Glomerular endothelial cell (primary cell): ENCODE measurements at places on chromosomes 4 and X. TPM values are rescaled to one million over a fixed set of nuclear protein-coding genes. Genes with fewer than 3 reads are reported as not detected.

FSTL5 gene
- 0.18 TPM in 1 of 2 replicates, not detected in the other for total RNA-seq

CT45A3 gene
- total RNA-seq: not detected in 2 replicates

SLC34A2 gene
- not detected in 2 replicates for total RNA-seq

ANOS1 gene
- 3.3 and 4.1 TPM in 2 replicates for total RNA-seq

FAM9B gene
- not detected in 2 replicates for total RNA-seq

DOK7 gene
- total RNA-seq: not detected in 2 replicates

GPR143 gene
- total RNA-seq: 10.9 and 16.2 TPM in 2 replicates

CRLF2 gene
- not detected in 2 replicates for total RNA-seq

KLHL4 gene
- 12.7 and 13.9 TPM in 2 replicates for total RNA-seq

ZAR1 gene
- total RNA-seq: not detected in 2 replicates

TBC1D19 gene
- 14.6 and 17.8 TPM in 2 replicates for total RNA-seq

DNAJB14 gene
- total RNA-seq: 23.6 and 47.4 TPM in 2 replicates

CPZ gene
- 0.64 TPM in 1 of 2 replicates, not detected in the other for total RNA-seq

SLC4A4 gene
- 0.58 and 0.76 TPM in 2 replicates for total RNA-seq

CYBB gene
- total RNA-seq: not detected in 2 replicates

ZNF718 gene
- 10.0 and 11.4 TPM in 2 replicates for total RNA-seq

SGMS2 gene
- 45.4 and 47.6 TPM in 2 replicates for total RNA-seq

MTHFD2L gene
- total RNA-seq: 9.6 and 12.1 TPM in 2 replicates

PABPC4L gene
- total RNA-seq: 1.6 and 2.0 TPM in 2 replicates

NMU gene
- 0.58 and 1.7 TPM in 2 replicates for total RNA-seq

SPARCL1 gene
- 0.41 TPM in 1 of 2 replicates, not detected in the other for total RNA-seq

MAGEA12 gene
- total RNA-seq: not detected in 2 replicates
